ENCODE measurements at places on chromosomes 6 and 20. TPM values are rescaled to one million over a fixed set of nuclear protein-coding genes. Genes with fewer than 3 reads are reported as not detected.

DNA sequence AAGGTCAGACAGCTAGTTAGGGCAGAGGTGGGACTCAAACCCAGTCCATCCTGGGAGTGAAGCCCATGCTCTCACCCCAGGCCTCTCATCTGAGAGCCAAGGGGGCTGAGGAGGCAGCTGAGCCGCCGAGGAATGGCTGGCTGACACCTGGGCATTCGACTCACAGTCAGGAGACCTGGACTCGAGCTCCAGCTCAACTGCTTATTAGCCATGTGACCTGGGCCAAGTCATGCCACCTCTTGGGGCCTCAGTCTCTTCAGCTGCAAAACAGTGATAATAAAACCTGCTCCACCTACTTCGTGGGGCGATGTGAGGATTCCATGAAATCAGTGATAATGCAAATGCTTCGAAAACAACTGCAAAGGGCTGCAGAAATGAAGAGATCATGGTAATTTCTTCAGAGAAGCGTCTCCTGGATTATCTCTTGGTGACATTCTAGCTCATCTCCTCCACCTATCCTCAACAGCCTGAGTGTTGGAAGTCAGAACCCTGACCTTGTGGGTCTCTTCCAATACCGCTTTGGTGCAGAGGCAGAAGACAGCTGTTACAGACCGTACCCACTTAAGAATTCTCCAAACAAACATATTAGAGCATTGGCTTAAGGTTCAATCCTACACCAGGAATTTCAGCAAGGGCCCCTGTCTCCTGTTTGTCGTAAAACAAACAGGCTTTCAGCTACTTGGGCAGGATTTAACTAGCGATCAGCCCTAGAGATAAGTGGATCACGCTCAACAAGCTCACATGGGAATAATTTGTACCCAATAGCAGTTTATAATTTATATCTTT, 60.0 kb upstream of the PIM1 start:
- no peak for DNase-seq
- no peak overlapping the region for H3K4me3 ChIP-seq
- H3K27me3 ChIP-seq = no peaks in the 10 kb centered on the region
- no peaks in the 10 kb centered on the region for H3K4me1 ChIP-seq
- no peaks in the 10 kb centered on the region for H3K36me3 ChIP-seq
- no peak overlapping the region for H3K27ac ChIP-seq

GRCh38 chr6:106098383-106099234, 12.5 kb downstream of the PRDM1 start:
- peak; percentile 66 for DNase-seq
- H3K27me3 ChIP-seq = no peaks in the 10 kb centered on the region
- peaks cover 42% of the 10 kb centered on the region for H3K4me1 ChIP-seq
- H3K27ac ChIP-seq = peak overlapping the region; percentile 81

DNA sequence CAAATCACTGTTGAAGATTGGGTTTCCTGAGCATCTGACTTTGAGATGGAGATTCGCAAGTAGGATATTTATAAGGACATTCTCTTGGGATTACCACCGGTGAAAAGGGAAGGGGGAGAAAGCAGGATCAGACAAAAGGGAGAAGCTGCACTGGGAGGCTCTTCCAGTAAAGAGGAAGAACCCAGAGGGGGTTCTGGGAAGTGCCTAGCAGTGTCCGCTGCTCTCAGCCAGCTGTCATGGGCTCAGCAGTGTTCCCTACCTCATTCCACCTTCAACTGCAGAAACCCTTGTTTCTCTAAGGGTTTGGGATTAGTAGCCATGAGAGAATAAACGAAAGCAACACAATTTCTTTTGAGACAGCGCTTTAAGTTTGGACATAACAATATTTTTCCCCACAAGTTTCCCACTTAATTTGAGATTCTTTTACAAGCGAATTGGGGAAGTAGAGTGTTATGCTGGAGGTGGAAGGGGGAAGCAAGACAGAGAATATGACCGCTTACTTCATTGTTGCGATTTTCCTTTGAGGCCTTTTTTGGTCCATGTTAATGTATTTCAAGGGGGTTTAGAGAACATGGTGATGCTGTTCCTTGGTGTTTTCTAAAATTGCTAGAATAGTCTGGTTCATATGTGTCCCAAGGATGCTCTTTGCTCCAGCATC, 154.5 kb upstream of the SCGN start:
- no peak overlapping the region for H3K27ac ChIP-seq
- H3K4me1 ChIP-seq = peaks cover 13% of the 10 kb centered on the region
- no peak overlapping the region for H3K4me3 ChIP-seq

- H3K4me3 ChIP-seq = no peak overlapping the region
- H3K27me3 ChIP-seq = no peaks in the 10 kb centered on the region
- H3K4me1 ChIP-seq = no peaks in the 10 kb centered on the region
- no peaks in the 10 kb centered on the region for H3K36me3 ChIP-seq
- no peak for DNase-seq
Observed at GRCh38 chr6:111338843-111339242, 144.2 kb downstream of the REV3L start.

DNA sequence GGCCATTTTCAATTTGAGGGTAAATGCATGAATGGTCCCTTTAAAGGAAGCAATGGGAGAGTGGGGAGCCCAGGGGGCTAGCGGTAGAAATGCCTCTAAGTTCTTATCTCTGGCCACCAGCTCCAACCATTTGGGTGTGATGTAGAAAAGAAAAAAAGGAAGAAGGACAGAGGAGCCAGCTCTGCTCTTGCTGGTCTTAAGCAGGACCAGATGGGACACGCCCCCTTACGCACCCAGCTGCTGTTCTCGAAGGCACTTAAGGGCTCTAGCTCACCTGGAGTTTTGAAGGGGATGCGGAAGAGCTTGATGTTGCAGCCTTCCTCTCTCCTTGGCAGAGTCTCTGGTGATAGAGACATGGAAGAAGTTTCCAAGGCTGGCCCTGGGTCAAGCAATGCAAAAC, 59.5 kb upstream of the RNF144B start:
- H3K4me1 ChIP-seq = peaks cover 29% of the 10 kb centered on the region
- H3K27ac ChIP-seq = peak overlapping the region; percentile 79
- peak overlapping the region; percentile 36 for H3K4me3 ChIP-seq
- no peaks in the 10 kb centered on the region for H3K36me3 ChIP-seq

DNA sequence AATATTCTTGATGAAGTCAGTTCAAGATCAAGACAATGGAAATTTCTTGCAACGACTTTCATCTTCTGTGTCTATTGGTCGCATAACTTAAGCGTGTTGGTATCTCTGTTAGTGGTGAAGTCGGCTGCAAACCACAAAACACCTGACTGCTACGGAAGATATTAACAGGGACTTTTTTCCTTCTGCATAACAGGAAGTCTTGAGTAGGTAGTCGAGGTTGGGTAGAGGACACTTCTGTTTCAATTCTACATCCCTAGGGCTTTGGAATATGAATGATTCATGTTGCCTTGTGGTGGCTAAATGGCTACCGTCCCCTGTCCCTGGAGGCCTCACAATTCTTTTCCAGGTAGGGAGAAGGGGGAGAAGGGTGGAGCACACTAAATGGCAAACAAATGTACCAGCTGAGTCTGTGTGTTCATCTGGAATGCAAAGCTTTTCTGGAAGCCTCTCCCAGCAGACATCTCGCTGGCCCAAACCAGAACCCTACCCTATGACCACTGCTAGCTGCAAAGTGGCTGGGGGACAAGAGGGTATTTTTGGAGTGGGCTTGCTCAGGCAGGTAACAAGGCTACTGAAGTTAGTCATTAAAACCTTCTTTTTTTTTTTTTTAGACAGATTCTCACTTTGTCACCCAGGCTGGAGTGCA, 34.6 kb upstream of the NKX2-2 start:
- no peaks in the 10 kb centered on the region for H3K36me3 ChIP-seq
- no peaks in the 10 kb centered on the region for H3K27me3 ChIP-seq
- H3K4me3 ChIP-seq = no peak overlapping the region
- DNase-seq = no peak
- no peaks in the 10 kb centered on the region for H3K4me1 ChIP-seq
- H3K27ac ChIP-seq = no peak overlapping the region

DNA sequence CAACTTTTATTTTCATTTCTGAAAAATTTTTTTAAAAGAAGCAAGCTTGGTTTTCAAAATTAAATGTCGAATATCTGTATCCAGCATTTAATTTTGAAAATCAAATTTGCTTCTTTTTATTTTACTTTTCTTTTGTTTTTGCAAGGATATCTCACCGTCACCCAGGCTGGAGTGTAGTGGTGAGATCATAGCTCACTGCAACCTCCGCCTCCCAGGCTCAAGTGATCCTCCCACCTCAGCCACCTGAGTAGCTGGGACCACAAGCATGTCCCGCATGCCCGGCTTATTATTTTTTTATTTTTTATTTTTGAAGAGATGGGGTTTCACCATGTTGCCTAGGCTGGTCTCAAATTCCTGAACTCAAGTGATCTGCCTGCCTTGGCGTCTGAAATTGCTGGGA, 17.0 kb upstream of the EPB41L2 start:
- H3K36me3 ChIP-seq = no peaks in the 10 kb centered on the region
- no peak overlapping the region for H3K27ac ChIP-seq
- H3K27me3 ChIP-seq = no peaks in the 10 kb centered on the region
- no peaks in the 10 kb centered on the region for H3K4me1 ChIP-seq

- H3K4me3 ChIP-seq = no peak overlapping the region
- H3K27me3 ChIP-seq = no peaks in the 10 kb centered on the region
- no peak overlapping the region for H3K27ac ChIP-seq
Observed at GRCh38 chr6:147674794-147675193, 166.3 kb downstream of the SAMD5 start.

GRCh38 chr6:79737172-79737571, 106.0 kb downstream of the SH3BGRL2 start:
- H3K4me3 ChIP-seq = no peak overlapping the region
- no peaks in the 10 kb centered on the region for H3K27me3 ChIP-seq
- H3K27ac ChIP-seq = no peak overlapping the region
- H3K36me3 ChIP-seq = no peaks in the 10 kb centered on the region
- no peaks in the 10 kb centered on the region for H3K4me1 ChIP-seq
- DNase-seq = no peak

DNA sequence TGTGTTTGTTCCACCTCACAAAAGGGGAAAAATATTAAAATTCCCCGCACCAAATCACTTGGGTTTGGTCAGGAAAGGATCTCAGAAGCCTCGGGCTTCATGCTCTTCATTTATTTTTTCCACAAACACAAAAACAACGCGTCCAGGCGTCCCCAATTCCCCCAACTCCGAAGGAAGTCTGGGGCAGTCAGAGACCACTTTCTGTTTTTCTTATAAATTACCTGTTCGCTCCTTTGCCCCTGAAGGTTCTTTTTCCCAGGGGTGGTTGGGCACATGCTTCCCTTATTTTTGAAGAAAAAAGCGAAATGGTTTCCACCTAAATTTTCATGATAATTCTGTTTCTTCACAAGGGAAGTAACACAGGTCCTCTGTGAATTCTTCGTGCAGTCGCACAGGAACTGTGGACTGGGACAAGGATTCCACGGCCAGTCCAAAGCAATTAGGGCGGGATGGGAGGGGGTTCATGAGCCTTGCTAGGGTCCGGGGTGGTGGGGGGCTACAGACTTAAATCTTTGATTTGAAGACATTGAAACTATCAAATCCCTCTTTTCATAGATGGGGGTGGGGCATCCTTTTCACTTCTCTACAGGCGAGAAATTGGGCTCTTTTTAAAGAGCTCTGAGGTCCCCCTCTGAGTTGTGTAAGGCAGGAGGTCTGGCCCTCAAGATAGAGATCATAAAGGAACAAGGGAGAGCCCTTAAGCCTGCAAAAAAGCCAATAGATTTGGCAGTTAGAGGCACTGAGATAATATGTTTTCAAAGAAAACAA, 30.5 kb upstream of the HFE start:
- H3K4me1 ChIP-seq = peaks cover 19% of the 10 kb centered on the region
- peak overlapping the region; percentile 81 for H3K4me3 ChIP-seq
- H3K27me3 ChIP-seq = no peaks in the 10 kb centered on the region
- DNase-seq = no peak
- H3K27ac ChIP-seq = peak overlapping the region; percentile 97

GRCh38 chr6:43489277-43490072, 12.1 kb downstream of the TJAP1 start:
- no peak for DNase-seq
- H3K27ac ChIP-seq = no peak overlapping the region
- H3K4me3 ChIP-seq = no peak overlapping the region
- H3K27me3 ChIP-seq = no peaks in the 10 kb centered on the region

DNA sequence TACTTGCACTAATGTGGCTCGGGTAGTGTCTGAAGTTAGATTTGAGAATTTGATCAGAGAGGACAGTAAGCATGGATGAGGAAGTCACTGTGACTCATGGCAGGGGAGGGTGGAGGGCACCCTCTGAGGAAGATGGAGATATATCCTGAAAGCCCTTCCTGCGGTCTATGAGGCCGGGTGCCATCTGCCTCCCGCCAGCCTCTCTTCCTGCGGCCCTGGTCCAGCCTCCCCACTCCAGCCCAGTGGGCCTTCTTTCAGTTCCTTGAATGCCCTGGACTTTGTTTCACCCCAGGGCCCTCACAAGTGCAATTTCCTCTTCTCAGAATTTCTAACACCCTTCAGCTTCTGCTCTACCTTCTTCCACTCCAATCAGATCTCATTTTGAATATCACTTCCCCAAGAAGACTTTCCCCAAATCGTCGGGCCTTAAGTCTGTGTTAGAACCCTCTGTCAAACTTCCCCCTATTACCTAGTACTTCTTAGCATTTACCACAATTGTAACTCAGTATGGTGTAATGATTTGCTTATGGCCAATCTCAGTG, 20.2 kb upstream of the TNFAIP3 start:
- no peak overlapping the region for H3K27ac ChIP-seq
- no peak for DNase-seq
- H3K4me1 ChIP-seq = peaks cover 20% of the 10 kb centered on the region
- no peaks in the 10 kb centered on the region for H3K27me3 ChIP-seq

The EMILIN3 gene
- not detected for polyA plus RNA-seq

DNA sequence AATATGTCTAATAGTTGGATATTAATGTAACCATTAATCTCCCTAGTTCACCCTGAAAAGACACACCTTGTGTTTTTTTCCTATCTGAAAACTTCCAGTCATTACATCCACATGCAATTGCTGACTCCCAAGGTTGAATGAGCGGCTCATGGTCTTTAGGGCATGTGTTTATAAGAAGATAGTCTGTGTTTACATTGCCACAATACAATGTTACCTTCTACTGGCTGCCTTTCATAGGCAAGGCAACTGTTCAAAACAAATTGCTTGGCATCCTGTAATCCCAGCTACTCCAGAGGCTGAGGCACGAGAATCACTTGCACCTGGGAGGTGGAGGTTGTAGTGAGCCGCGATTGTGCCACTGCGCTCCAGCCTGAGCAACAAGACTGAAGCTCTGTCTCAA, 86.8 kb upstream of the SHLD1 start:
- H3K27ac ChIP-seq = no peak overlapping the region
- H3K4me3 ChIP-seq = no peak overlapping the region
- H3K27me3 ChIP-seq = no peaks in the 10 kb centered on the region
- peaks cover 16% of the 10 kb centered on the region for H3K4me1 ChIP-seq
- H3K36me3 ChIP-seq = no peaks in the 10 kb centered on the region
- no peak for DNase-seq

DNA sequence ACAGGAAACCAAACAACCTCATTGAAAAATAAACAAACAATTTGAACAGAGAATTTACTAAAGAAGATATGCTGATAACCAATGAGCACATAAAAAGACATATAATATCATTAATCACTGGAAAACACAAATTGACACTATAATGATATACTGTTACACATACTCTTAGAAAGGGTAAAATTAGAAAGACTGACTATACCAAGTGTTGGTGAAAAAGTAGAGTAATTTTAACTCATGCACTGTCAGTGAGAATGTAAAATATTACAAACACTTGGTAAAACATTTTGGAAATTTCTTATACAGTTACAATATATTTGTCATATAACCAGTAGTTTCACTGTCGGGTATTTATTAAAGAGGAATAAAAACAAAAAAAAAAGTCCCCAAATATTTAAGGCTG, 1139.2 kb upstream of the GJE1 start:
- no peaks in the 10 kb centered on the region for H3K27me3 ChIP-seq
- no peaks in the 10 kb centered on the region for H3K36me3 ChIP-seq
- no peak overlapping the region for H3K27ac ChIP-seq
- DNase-seq = no peak

Measured in keratinocyte (primary cell).